Type B pancreatic cell (in vitro differentiated cells): ENCODE measurements at places on chromosomes 6 and 20.

GRCh38 chr6:6470123-6470522 lies 118.4 kb upstream of the LY86 start:
- DNase-seq: no peak

DNA sequence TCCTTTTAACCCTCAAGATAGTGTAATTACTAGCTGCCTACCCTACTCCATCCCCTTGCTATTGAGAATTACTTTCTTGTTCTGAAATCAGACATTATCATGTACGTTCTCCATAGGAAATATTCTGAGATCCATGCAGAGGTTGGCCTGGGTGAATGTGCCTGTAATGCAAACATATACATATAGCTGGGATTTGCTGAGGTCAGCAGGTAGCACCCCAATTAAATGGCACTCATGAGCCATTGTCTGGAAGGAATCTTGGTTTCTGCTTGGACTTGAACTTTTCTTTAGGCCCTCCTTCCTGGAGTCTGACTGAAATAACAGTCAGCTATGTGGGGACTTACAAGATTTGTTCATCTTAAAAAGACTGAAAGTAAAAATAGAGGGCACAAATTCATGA lies 3.7 kb downstream of the HLA-DQB2 start:
- DNase-seq: no peak

DNA sequence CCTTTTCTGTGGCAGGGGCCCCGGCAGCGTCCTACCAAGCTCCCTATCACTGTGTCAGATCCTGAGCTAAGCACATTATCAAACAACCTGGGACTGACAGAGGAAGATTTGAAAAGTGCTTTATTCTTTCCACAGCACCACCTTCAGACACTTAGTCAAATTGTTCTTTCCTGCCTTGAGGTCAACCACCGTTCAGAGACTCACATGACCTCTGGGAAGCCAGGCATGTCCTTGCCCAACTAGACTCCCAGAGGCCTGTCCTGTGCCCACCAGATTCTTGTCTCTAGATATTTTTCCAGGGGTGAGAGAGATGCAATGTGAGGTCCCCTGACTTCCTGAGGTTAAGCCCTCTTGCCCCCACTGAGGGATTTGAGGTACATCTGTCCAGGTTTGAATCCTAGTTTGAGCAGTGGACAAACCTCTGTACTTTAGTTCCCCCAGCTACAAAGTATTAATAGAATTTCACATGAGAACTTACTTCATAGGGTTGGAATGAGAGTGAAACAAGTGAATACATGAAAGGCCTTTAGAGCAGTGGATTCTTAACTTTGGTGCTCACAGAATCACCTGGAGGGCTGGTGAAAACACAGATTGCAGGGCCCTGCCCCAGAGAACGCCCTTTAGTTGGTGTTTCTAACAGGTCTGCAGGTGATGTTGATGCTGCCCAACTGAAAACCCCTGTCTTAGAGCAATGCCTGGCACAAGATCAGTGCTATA lies 179.8 kb downstream of the CLIC5 start:
- DNase-seq: no peak

DNA sequence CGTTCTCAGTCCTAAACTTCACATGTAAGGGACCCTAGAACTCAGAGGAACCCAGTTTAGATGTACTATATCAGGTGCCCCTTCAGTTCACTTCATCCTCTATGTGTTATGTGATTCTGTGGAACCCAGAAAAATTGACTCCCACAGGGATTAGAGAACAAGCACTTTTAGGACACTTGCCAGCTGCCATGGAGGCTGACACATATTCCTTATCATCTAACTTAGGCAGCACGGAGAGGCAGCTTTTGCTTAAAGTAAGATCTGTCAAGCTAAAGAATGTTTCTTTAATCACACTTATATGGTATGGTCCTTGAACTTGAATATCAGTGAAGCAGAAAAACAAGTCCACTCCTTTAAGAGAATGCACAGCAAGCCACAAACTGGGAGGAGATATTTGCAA lies 701.5 kb upstream of the ID4 start:
- no peak for DNase-seq

- no peak for DNase-seq
Measured at GRCh38 chr20:20737158-20737557, 24.7 kb upstream of the RALGAPA2 start.

GRCh38 chr6:35508542-35508941 lies 4.2 kb downstream of the TULP1 start:
- no peak for DNase-seq

GRCh38 chr6:151322570-151322969 lies 68.8 kb downstream of the ZBTB2 start:
- DNase-seq: no peak

DNA sequence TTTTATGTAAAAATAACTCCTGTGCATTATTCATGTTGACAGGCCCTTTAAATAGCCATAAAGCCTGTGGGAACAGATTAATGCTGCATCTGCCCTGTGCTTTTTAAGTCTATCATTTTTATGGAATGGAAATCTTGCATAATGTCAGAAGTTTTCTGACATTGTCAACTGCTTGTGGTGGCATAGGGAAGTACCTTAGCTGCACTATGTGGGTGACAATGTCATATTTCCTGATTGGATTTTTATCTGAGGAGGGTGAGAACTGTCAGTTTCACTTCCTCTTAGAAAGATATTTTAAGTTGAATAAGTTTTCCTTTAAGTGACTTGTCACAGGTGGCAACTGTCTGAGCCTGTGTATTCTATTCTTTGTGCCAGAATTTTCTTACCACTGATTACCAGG lies 267.9 kb downstream of the PLCB1 start:
- no peak for DNase-seq

- DNase-seq: no peak
Measured at GRCh38 chr20:28562510-28562898, 2695.0 kb upstream of the DEFB115 start.

DNA sequence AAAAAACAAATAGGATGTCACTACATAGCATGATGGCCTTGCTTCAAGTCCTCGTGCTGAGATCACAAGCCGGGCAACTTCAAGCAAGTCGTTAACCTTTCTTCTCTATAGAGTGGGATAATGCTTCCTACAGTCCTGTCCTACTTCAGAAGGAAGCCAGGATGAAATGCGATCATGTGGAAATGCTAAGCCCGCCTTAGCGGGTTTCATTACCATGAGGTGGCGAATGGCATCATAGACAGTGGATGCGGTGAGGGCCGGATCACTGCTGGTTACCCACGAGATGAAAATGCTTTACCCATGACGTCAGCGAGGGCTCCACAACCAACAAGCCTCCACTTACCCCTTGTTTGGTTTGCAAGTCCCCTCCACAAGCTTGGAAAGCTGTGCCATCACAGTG lies 206.4 kb downstream of the TBXT start:
- DNase-seq: no peak

- no peak for DNase-seq
Measured at GRCh38 chr6:24708612-24709011, 10.3 kb downstream of the C6orf62 start.

GRCh38 chr20:39880890-39881289 lies 808.1 kb downstream of the MAFB start:
- no peak for DNase-seq

- no peak for DNase-seq
Measured at GRCh38 chr6:125931733-125932450, 24.7 kb upstream of the HINT3 start.

DNA sequence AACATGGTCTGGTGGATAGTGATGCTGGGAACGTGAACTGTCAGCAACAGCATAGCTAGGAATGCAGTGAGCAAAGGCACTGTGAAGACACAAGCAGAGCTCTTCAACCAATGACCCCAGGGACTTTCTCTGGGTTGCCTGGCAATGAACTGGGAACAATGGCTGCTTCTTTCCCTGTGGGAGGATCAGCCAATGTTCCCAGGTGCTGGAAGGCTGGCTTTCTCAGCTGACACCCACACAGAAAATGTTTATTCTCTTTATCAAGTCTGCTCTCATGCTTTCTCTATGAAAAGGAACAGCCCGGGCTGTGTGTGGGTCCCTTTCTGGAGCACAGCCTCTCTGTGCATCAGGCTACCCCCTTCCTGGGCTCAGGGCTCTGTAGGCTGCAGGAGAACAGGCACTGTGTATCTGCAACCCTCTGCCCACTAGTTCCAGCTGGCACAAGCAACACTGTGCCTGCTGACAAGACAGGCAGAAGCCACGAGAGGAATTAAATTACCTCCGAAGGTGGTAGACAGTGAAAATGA lies 54.2 kb downstream of the HFE start:
- DNase-seq: no peak

DNA sequence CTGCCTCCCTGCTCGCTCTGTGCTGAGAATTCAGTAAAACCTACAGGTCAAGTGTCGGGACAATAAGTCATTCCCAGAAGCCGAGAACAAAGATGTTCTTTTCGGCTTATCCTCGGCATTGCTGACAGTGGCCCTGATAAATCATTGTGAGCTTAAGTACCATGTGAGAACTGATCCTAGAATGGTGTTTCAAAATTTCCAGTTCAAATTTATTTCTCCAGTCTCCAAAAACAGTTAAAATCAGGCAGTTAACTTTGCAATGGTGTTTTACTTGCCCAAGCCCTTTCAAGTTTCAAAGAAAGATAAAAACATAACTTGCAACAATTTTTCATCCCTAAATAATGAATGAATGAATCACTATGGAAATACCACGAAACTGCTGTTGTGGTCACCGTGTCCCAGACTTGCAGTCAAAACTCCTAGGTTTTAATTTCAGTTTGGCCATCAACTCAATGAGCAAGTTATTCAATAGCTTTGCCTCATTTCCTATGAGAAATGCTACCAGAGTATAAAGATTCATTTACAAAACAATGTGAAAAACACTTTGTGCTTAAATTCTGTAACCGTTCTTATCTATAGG lies 4.3 kb downstream of the ATP5F1E start:
- DNase-seq: no peak

- DNase-seq: no peak
Measured at GRCh38 chr20:46009816-46010215, 1.1 kb downstream of the MMP9 start.

DNA sequence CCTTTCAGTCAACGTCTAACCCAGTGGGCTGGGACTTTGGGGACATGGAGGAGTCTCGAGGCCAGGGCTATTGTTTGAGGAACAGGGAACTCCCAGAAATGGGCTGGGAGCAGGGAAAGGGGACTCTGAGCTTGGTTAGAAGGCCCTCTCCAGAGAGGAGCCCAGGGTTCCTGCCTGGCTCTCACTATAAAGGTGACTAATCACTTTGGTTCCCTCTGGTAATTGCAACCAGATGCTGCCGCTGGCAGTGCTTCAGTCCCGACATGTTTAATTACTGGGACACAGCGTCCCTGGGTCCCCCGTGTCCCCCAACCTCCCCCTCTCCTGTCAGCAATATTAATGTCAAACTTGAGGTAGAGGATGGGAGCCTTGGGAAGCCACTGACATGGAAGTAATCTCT lies 5.0 kb upstream of the GDF5 start:
- no peak for DNase-seq

DNA sequence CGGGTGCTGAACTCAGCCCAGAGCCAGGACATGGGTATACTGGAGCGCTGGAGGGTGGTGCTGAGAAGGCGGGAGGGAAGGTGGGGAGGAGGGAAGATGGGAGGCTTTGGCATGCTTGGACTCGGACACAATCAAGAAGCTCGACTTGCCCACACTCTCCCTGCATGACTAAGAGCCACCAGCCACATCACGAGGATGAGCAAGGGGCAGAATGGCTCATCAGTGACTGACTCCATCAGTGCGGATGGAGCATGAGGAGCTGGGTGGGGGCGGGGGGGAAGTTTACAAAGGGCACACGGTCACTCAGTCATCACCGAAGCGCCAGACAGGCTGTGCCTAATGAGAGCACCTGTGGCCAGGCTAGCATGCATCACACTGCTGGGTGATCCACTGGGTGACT lies 222.8 kb downstream of the KIF16B start:
- no peak for DNase-seq

DNA sequence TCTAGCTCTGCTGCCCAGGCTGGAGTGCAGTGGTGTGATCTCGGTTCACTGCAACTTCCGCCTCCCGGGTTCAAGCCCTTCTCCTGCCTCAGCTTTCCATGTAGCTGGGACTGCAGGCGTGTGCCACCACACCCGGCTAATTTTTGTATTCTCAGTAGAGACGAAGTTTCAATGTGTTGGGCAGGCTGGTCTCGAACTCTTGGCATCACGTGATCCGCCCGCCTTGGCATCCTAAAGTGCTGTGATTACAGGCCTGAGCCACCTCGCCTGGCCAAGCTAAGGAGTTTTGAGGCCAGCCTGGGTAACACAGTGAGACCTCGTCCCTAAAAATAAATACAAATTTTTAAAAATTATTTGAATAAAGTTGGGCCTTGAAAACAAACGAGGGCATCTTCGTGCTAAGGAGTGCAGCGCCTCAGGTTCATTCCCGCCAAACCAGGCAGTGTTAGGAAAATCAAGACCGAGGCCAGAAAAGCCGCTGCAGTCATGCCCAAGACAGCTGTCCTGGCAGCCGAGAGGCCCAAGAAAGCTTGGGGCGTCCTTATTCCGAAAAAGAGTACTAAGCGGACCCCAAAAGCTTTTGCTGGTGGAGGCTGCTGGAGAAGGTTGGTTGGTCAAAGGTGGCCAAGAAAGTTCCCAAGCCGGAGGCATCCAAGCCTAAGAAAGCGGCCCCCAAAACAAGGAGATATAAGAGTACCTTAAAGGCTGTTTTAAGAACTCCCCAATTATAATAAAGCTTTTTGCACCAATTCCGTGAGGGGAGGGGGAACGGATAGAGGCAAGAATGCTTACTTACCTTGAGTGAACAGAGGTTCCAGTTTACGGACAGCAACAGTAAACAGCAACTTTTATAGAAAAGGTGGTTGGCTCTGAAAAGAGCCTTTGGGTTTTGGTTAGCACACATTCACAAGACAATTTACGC lies 109.0 kb downstream of the HFE start:
- DNase-seq: no peak

DNA sequence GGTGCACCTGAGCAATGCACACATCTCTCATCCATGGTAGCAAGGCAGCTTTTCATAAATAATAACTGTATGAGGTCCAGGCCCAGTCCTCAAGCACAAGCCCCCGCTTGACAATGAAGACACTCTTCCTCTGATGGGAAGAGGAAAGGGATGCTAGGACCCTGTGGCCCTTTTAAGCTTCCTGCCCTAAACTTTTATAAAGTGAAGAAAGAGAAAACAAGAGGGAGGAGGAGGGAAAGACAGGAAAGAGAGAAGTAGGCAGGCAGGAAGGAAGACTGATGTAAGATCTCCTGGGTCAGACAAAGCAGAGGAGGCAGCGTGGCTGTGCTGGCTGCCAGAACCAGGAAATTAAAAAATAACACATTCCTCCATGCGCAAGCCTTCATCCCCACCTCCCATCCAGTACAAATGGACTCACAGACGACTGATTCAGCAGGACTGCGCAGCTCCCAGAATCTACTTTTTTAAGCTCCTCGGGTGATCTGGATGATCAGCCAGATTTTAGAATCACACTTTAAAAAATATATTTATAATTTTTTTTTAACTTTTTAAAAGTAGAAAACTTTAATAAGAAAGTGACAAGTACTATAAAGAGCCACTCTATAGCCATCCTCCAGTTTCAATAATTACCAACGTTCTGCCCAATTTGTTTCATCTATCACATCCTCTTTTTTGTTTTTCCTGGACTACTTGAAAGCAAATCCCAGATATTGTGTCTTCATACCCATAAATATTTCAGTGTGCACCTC lies 16.5 kb downstream of the TNFAIP3 start:
- DNase-seq: no peak
